NCI-H345 (cell line): ENCODE measurements at places on chromosomes 6 and 20.

DNA sequence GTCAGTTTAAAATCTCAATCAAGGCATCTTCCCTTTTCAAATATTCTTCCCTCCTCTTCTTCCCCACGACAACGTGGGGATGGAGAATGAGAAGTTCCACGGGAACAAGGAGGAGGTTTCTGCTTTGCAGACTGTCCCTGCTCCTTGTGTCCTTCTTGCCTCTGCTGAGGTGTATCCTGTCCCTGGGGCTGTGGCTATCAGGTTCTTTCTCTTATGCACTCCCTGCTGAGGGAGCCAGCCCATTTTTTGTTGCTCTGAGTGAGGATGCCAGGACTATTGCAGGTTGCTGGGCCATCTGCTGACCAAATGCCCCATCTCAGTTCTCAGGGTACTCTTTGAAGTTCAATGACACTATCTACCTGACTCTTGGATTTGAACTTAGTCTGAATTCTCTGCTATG lies 533.6 kb downstream of the RNF144B start:
- no peak for DNase-seq

GRCh38 chr6:139256087-139256486 lies 35.7 kb downstream of the TXLNB start:
- DNase-seq: no peak

- DNase-seq: no peak
Measured at GRCh38 chr20:19777981-19778380, 19.9 kb downstream of the RIN2 start.

- DNase-seq: no peak
Measured at GRCh38 chr6:16222826-16223225, 15.6 kb upstream of the GMPR start.

GRCh38 chr20:32534661-32535240 lies 50.4 kb downstream of the NOL4L start:
- peak; percentile 48 for DNase-seq
